ENCODE measurements at places on chromosomes 11 and 22.

DNA sequence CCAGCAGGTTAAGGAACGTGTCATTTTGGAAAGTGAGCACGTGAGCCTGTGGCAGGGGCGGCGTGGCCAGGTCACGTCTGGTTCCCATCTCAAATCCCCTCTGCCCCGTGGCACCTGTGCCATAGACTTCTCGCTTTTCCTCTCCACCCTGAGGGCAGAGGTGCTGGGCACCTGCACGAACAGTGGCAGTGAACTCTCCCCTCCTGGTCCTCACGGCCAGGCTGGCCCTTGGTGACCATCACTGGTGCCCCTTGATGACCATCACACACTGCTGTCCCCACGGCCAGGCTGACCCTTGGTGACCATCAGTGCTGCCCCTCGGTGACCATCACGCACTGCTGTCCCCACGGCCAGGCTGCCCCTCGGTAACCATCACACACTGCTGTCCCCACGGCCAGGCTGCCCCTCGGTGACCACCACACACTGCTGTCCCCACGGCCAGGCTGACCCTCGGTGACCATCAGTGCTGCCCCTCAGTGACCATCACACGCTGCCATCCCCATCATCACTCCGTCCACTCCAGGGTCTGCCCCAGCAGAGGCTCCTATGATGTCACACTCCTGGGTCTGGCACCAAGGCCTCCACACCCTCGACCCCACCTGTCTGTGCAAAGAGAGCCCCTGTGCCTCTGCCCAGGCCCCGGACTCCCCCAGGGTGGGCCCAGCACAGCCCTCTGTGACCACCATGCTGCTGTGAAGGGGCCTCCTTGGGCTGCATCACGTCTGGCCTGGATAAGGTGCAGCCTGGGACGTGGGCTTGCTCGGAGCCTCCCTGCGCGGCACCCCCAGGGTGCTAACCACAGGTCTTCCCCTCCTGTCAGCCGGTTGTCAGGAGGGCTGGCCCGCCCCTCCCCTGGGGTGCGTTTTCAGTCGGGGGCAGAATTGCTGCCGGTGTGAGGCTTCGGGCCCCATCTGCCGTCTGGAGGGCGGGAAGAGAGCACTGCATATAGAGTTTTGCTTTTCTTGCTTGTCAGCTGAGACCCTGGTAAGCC, 738.6 kb downstream of the BRD1 start:
- DNase-seq, result no peak

DNA sequence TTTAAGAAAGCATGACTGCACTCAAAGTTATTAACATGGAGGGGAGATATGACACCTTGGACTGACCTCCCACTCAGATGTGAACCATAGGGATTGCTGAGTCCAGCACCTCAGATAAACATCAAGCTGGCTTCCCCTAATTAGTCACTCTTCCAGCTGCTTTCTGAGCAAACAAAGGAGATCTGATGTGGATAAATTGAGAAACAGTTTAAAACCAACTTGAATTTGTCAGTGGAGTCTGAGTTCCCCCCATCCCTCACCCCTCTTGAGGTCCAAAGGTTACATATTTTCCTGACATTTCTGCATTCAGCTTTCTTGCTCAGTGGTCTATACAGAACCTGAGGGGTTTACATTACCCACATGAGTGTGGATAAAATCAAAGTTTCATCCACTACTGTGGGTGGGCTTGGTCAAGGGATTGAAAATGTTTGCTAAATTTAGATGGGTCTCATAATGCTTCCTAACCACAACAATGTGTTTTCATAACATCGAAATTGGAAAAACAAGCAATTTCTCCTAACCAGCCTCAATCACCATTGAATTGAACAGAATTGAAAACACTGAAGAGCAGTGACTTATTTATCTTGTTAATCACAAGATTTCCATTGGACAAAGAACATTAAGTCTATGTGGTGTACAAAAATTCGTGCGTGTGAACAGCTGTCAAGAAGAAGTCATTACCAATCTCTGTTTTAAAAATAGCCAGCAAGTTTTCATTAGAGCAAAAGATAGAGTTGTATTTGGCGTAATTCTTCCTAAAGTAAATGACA, 292.3 kb downstream of the METTL15 start:
- no peak for DNase-seq

DNA sequence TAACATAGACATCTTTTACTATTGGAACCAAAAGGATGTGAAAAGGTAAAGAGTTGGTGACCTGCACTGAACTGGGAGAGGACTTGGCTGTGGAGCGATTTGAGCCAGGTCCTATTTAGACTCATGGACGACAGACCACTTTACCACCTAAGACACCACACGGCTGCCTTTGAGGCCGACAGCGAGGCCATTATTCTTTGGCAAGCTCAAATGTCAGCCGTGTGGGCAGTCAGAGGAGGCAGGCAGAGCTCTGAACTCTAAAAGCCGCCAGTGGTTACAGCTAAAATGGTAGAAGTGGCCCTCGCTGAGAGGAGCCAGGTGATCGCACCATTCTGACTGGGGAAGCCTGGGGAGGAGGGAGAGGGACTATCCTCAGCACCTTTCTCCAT, 50.5 kb downstream of the SCUBE1 start:
- no peak for DNase-seq

- DNase-seq, result peak; percentile 59
Observed at GRCh38 chr11:120667281-120667680, 155.7 kb downstream of the GRIK4 start.

GRCh38 chr22:38203090-38203810, 1.5 kb downstream of the MAFF start:
- no peak for DNase-seq

DNA sequence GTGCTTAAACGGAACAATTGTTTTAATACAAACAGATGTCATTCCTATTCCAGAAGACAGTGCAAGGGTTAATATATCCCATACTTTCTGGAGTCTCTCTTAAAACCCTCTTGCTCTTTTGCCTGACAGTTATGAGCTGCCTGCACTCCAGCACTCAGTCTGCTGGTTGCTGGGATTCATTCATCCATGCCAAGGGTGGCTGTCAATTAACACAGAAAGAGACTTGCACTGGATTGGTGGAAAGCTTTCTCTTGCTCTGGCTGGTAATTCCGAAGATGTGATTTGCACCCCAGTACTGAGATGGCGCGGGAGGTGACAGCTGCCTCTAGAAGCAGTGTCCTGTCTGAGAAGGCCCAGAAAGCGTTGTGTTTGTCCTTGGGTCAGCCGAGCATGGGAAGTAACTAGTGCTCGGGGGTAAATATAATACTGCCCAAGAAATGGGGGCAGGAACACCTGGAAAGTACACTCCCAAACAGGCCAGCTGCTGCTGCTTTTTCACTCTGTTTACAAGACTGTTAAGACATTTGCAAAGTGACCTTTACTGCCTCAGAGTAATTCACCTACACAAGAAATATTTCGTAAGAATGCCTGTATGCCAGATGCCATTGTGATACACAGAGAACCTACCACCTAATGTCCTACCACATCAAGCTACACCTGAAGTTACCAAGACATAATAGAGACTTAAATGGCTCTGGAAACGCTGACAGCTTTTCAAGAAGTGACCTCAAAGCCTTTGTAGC, 20.5 kb downstream of the SCUBE2 start:
- DNase-seq, result no peak
